Activated CD8-positive, alpha-beta memory T cell treated with anti-CD3 and anti-CD28 coated beads, Interleukin-2, amount 10 ng/mL, durations not matched to agents 7 days and 5 days (primary cell): ENCODE measurements at places on chromosomes 12 and 14. TPM values are rescaled to one million over a fixed set of nuclear protein-coding genes. Genes with fewer than 3 reads are reported as not detected.

DNA sequence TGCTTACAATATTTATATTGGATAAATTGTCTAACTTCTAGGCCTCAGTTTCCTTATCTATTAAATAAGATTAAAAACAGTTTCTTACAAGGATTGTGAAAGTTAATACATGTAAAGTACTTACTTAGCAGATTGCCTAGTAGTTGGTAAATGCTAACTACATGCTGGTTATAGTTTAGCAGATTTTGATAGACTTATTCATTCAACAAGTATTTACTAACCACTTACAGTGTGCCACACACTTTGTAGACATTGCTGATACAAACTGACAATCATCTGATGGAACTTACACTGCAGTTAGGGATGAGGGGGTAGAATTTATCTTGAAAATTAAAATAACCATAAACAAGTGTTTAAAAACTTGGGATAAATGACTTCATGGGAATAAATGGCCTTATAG lies 50.4 kb downstream of the ARID2 start:
- H3K4me1 ChIP-seq: peaks cover 2% of the 10 kb centered on the region
- no peak overlapping the region for H3K27ac ChIP-seq
- H3K4me3 ChIP-seq: no peak overlapping the region
- no peaks in the 10 kb centered on the region for H3K27me3 ChIP-seq

GRCh38 chr12:105201299-105201698 lies 34.7 kb downstream of the APPL2 start:
- no peak overlapping the region for H3K4me3 ChIP-seq
- DNase-seq: no peak
- H3K36me3 ChIP-seq: peaks cover 7% of the 10 kb centered on the region
- H3K4me1 ChIP-seq: peaks cover 2% of the 10 kb centered on the region
- H3K27ac ChIP-seq: no peak overlapping the region
- no peaks in the 10 kb centered on the region for H3K27me3 ChIP-seq

DNA sequence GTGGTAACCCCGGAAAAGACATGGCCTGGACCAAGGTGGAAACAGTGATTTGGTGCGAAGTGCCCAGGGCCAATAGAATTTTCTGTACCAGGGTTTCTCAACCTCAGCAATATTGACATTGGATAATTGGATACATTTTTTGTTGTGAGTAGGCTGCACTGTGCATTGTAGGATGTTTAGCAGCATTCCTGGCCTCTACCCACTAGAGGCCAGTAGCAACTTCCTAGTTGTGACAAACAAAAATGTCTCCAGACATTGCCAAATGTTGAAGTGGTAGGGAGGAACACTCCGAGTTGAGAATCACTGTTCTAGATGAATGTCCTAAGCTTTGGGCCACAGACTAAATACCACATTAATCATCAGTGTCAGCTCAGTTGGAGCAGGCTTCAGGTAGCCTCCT lies 6.2 kb upstream of the CGRRF1 start:
- no peak overlapping the region for H3K4me3 ChIP-seq
- DNase-seq: no peak
- H3K27me3 ChIP-seq: peaks cover 26% of the 10 kb centered on the region
- no peaks in the 10 kb centered on the region for H3K36me3 ChIP-seq
- no peak overlapping the region for H3K27ac ChIP-seq

DNA sequence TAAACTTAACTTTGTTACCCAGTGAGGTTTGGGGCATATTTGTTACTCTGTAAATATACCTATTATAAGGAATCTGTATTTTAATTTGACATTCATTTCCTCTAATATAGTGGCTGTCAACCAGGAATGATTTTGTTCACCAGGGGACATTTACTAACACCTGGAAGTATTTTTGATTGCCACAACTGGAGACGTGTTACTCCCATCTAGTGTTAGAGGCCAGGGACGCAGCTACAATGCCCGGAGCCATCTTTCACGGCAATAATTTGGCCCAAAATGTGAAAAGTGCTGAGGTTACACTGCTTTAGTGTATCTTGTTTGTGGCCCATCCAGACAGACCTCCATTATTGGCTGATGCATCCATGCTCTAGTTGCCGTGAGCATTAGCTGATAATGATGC lies 881.3 kb upstream of the ATXN7L3B start:
- H3K36me3 ChIP-seq: no peaks in the 10 kb centered on the region
- H3K4me1 ChIP-seq: no peaks in the 10 kb centered on the region
- no peak overlapping the region for H3K4me3 ChIP-seq
- no peak overlapping the region for H3K27ac ChIP-seq
- DNase-seq: no peak

GRCh38 chr14:63901434-63902085 lies 48.8 kb downstream of the SYNE2 start:
- H3K4me3 ChIP-seq: no peak overlapping the region
- no peaks in the 10 kb centered on the region for H3K27me3 ChIP-seq
- peaks cover 32% of the 10 kb centered on the region for H3K36me3 ChIP-seq
- DNase-seq: no peak
- H3K4me1 ChIP-seq: peaks cover 25% of the 10 kb centered on the region
- no peak overlapping the region for H3K27ac ChIP-seq

SLC7A8 gene
- total RNA-seq: 0.54 TPM

FLRT2 gene
- not detected for total RNA-seq
